ENCODE measurements at places on chromosomes 5 and 9.

GRCh38 chr5:59628062-59628828, 265.3 kb downstream of the PDE4D start:
- no peak for DNase-seq

- no peak for DNase-seq
These were observed 7.2 kb upstream of the KCNIP1 start for GRCh38 chr5:170496662-170497028.

DNA sequence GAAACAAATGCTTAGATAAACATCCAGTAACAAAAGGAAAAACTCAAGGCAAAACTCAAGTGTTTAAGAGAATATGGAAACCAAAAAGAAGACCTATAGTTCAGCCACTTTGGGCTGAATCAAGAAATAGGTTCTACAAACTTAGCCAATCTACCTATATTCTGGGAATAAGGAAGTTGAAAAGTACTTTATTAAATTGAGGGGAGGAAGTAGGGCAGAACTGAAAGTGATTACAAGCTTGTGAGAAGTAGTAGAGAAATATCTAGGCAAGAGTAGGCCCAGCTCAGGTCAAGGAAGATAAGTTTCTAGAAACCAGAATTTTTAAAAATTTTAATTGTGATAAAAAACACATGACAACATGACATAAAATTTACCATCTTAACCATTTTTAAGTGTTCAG, 384.8 kb upstream of the PCSK5 start:
- DNase-seq, result no peak

DNA sequence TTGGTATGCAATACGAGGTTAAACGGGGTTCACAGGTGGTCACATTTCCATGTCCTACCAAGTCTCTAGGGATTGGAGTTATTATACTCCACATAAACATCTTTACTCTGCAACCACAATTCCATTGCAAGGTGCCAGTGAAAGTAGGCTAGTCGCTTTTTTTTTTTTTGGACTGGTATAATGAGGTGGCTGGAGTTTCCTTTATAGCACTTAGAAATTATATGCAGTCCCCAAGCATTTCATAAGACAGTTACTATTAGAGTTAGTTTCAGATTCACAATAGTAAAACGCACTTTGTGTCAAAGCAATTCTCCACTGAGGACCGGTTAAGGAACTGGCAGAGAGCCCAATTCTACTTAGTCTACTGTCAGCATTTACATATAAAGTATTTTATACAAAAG, 1.4 kb downstream of the MEF2C start:
- no peak for DNase-seq

- DNase-seq, result no peak
These were observed 356.5 kb downstream of the PRELID2 start for GRCh38 chr5:145478651-145479050.

- no peak for DNase-seq
These were observed 41.3 kb downstream of the TMEM174 start for GRCh38 chr5:73214306-73214705.

DNA sequence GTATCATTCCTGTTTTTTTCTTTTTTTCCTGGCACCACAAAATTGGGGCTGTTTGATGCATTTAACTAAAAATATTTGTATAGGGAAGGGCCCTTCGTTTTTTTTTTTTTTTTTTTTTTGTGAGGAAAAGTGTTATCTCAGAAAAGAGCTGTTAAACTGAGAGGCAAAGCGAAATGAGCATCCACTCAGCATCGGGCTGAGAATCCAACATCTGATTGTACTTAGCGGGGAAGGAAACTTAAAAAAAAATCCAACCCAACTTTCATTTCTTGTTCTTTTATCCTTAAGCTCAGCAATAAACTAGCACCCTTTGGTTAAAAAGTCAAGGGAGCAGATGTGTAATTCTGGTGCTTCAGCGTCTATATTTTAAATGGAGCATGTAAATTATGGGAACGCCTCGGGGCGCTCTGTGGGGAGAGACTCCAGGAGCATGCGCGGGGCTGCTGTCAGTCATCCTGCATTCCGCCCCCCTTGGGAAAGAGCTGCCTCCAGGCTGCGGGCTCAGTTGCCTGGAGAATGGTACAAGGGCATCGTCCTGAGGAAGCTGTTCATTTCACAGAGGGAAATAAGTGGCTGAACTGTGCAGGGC, 33.3 kb downstream of the DMRT2 start:
- no peak for DNase-seq

- DNase-seq, result no peak
These were observed 715 bp downstream of the RC3H2 start for GRCh38 chr9:122904466-122904822.

DNA sequence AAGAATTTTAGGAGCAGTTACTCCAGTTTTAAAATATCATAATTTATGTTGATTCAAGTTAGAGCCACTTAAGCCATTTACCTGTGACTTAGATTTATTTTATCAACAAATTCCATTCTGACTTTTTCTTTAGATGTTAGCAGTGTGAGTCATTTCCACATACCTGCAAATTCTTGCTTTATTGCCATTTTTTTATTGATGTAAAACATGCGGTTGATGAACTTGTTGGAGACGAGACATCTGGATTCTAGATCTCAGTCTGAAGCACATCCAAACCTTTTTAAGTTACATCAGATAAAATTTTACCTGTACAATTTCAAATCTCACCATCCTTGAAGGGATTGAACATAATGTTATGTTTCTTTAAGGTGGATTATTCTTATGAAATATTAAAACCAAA, 240.9 kb downstream of the IRX1 start:
- DNase-seq, result no peak

- no peak for DNase-seq
These were observed 219.3 kb downstream of the CAAP1 start for GRCh38 chr9:26673261-26673660.

DNA sequence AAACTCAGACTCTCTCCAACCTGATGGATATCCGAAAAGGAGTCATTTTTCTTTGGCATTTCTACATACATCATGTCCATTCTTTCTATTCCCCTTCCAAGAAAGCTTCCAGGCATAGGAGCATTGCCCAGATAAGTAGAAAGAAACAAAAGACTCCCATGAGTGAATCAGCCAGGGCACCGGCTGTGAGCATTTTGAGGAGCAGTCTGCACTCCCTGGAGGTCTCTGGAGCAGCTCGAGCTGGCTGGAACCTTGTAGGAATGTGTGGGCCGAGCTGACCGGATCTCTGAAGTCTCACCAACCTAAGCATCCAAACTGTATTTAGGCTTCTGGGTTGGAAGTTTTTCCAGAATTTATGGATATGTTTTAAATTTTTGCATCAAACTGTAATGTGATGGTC, 161.4 kb upstream of the TRPC7 start:
- DNase-seq, result no peak

GRCh38 chr5:79032031-79032695, 37.3 kb downstream of the DMGDH start:
- no peak for DNase-seq

- no peak for DNase-seq
These were observed 95.3 kb upstream of the ITGA2 start for GRCh38 chr5:52893863-52894262.

DNA sequence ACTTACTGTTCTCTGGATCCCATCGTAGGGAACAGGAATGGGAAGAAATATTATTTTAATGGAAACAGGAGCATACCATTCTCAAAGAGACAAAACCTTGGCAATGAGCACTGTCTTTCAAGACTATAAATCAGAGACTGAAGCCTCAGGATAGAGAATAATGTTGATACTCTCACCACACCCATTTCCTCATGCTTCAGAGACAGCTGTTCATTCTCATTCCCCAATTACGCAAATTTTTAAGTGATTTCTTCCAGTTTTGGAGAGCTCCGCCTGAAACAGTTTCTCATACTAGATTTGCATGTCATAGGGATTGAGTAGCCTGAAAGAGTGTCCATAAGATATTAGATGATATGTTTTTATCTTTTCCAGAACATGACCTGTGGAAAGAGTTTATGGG, 290.5 kb upstream of the RASA1 start:
- no peak for DNase-seq

DNA sequence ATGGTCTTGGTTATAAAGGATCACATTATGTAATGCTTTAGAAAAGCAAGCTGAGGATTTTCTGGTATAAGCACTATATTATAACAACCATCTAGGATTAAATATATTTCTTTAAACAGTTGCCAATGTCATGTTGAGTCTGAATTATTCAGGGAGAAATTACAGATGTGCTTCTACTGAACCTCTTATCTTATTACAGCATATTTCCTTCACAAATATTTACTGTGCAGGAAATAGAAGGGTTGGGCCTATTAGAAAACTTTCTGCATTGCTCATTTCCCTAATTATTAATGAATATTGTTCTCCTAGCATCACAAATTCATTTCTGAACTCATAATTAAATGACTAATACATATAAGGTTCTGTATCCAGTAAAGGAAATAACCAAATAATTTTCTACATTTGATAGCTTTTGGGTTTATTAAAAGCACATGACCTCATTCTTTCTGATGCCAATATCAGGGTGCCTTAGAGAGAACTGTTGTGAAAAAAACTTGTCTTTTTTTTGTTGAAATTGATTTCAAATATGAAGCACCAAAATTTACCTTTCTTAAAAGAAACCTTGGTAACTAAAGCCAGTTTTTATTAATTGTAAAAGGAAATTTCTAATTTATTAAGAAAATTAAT, 476.8 kb upstream of the PTGER4 start:
- no peak for DNase-seq

GRCh38 chr5:1423901-1424603, 21.2 kb downstream of the SLC6A3 start:
- DNase-seq, result no peak

GRCh38 chr5:57684299-57684702, 201.7 kb upstream of the ACTBL2 start:
- no peak for DNase-seq

- no peak for DNase-seq
These were observed 34.6 kb upstream of the ACTBL2 start for GRCh38 chr5:57517250-57517649.

GRCh38 chr5:60444661-60445360, 255.2 kb downstream of the DEPDC1B start:
- no peak for DNase-seq

- DNase-seq, result no peak
These were observed 253.8 kb upstream of the POU5F2 start for GRCh38 chr5:93995126-93995621.

- DNase-seq, result no peak
These were observed 91.4 kb upstream of the FCN2 start for GRCh38 chr9:134789168-134789567.

DNA sequence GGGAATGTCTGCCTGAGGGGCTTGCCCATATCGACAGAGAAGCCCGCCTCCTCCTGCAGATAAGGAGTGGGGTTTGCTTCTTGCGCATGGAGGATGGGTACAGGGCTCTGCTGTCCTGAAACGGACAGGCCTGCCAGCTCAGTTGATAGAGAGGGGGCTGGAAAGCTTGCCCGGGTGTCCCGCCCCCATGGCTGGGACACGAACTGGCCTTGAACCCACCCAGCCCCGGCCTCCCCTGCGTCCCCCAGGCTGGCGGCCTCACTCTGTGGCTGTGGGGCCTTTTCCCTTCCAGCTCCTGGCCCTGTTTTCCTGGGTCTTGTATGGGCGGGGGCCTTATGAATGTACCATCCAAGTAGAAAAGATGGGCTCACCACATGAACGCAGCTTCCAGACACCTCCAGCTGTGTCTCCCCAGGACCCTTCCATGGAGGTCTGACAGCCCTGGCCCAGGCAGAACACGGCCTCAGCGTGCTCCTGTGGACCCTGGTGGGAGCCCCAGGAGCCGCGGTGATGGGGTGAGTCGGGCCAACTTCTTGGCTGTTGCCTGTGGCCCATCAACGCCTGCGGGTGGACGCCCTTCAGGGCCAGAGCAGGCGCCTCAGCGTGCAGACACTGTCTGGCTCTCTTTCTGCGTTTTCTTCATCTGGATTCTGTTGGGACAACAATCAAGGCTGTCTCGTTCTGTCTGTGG, 15.9 kb upstream of the SLC2A6 start:
- DNase-seq, result no peak

GRCh38 chr5:37662362-37662761, 177.5 kb downstream of the GDNF start:
- no peak for DNase-seq

DNA sequence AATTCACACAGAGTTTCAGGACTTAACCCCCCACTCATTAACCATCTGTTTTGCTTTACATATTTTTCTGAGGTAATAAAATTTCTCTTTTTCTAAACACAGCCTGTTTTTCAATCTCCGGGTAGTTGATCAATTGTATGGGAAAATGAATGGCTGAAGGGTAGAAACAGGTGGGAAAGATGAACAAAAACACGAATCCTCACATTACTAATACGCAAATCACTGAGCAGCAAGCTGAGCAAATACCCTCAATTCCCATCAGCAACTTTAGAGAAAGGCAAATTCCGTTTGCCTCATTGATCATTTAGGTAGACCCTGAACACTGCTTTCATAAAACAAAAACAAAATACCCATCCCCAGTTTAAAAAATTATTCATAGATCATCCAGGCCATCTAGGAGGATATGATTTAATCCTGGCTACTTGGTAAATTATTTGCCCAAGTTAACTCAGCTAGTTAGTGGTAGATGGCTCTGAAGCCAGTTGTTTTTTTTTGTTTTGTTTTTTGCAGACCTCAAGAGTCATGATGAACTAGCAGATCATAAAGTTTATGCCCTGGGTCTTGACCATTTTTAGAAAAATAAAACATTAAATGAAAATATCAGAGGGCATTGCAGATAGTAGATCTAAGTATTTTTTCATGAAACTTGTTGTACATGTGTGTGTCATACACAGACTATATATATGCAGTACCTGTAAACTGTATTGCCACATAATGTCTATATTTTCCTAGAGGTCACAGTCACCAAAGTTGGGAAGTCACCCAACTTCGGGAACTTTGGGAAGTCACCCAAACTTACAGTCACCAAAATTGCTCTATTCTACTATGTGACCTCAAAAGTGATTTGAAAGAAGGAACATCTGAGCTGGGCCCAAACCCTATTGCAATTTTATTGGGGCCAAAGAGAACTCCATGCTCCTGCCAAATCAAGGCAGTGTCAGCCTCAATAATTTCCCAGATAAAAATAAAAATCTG, 1.6 kb upstream of the CD274 start:
- DNase-seq, result no peak

DNA sequence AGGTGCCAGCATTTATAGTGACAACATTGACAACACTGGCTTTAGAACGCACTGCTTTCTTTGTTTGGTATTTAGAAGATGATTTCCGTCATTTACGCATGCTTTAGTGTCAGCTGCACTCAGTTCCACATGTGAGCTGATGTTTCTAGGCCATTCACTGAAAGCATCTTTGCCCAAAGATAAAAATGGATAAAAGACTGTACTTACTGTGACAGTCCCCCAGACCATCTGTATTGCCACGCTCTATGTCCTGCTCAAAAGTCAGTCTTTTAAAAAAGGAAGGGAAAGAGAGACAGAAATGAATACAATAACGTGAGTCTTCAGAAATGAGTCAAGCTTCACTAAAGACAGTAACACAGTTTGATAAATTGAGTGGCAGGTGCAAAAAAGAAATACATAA, 99.3 kb downstream of the SEMA6A start:
- no peak for DNase-seq

DNA sequence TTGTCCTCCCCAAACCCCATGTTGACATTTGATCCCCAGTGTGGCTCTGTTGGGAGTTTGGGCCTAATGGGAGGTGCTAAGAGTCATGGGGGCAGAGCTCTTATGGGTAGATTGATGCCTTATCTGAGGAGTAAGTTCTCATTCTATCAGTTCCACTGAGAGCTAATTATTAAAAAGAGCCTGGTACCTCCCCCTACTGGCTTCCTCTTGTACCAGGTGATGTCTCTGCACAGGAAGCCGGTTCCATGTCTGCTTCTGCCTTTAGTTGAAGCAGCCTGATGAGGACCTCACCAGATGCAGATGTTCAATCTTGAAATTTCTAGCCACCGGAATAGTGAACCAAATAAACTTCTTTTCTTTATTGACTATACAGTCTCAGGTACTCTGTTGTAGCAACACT, 10.8 kb downstream of the GABRB2 start:
- DNase-seq, result no peak

- DNase-seq, result no peak
These were observed 255.2 kb downstream of the ARHGAP26 start for GRCh38 chr5:143025376-143025775.
